ENCODE measurements at places on chromosomes 13 and 19.

DNA sequence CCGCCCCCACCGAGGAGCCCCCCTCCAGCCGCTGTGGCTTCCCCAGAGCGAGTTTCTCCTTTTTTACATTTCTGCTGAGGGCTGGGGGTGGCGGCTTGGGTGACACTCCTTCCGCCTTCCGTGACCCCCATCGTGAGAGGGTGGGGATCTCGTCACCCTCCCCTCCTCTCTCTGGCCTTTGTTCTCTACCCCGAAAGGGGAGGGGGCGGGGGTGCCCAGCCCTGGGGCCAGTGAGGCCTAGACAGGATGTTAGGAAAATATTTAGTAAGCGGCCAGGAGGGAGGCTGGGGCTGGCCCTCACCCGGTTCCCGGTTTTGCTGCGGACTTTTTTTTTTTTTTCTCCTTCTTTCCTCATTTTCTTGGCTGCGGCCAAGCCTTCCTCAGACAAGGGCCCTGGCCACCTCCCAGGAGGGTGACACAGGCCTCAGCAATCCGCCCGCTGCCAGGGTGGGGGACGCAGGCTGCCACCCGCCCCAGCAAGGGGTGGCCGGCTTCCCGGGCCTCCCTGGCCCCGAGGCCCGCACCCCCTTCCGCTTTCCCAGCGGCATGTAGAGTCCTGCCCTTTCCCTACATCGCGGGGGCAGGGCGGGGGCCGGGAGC is 3.9 kb downstream of the MIDN start:
- DNase-seq = peak; percentile 77

- DNase-seq = no peak
Observed at GRCh38 chr13:86838411-86839120, 832.6 kb upstream of the SLITRK5 start.

DNA sequence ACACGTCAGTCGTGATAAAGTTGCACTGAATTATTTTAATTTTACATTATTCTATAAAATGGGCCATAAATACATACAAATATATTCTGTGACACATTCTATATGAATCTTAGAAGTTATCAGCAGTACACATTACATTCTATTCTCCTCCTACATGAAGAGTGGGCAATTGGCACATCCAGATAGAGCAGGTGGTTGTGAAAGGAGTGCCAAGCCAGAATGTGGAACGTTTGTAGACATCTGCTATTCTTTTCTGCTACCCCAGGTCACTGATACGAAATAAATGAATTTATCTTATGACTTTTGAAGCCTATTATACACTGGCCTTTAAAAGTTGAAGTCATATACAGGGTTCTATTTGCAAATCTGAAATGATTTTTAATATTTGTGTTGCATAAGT is 373.2 kb downstream of the PCDH17 start:
- DNase-seq = no peak

DNA sequence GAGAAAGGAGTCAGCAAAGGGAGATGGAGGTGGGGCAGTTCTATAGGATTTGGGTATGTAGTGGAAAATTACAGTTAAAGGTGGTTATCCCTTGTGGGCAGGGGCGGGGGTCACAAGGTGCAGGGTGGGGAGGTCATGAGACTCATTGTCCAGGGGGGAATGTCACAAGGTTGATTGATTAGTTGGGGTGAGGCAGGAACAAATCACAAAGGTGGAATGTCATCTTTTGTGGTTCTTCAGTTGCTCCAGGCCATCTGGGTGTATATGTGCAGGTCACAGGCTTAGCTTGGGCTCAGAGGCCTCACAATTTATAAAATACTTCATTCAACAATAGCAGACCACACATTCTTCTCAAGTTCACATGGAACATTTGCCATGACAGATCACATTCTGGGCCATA is 109.6 kb downstream of the ATP11A start:
- DNase-seq = no peak

DNA sequence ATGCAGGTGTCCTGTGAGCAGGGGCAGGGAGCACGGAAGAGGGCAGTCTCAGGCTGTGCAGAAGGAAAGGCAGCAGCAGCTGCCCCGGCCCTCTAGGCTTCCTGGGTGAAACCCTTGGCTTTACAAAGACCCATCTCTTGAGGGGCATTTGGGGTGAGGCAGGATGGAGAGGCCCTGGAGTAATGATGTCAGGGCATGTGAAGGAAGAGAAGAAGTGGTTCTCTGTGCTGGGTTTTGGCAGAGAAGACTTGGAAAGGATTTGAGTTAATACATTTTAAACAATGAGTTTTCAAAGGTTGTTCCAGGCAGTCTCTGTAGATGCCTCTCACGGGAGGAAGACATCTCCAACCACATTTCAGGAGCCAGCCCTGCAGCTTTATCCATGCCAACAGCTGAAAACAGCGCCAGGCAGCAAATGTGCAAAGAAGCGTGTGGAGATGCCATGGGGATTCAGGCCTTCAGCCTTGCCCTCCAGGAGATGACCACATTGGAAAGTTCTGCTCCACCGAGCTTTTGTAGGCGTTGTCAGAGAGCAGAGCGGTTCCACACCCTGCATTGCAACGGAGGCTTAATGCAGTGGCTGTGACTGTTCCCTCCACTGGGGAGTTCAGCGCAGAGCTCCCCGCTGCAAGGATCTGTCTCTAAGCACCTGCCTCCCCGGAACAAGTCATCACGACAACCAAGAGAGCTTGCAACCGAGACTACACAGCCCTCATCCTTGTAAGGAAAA is 322.8 kb downstream of the UQCRFS1 start:
- no peak for DNase-seq

DNA sequence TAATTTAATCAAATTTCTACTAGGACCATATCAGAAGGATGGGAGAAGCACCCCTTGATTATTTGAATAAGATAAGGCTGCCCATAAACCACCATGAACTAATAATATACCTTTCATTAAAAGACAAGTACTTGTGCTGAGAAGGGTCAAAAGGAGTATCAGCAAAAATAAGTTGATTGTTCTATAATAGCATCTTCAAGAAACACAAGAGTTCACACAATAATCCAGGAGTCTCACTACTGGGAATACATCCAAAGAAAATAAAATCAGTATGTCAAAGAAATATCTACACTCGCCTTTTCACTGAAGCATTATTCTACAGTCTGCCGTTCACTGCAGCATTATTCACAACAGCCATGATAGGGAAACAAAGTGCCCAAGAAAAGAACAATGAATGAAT is 1310.1 kb upstream of the PCDH9 start:
- no peak for DNase-seq

DNA sequence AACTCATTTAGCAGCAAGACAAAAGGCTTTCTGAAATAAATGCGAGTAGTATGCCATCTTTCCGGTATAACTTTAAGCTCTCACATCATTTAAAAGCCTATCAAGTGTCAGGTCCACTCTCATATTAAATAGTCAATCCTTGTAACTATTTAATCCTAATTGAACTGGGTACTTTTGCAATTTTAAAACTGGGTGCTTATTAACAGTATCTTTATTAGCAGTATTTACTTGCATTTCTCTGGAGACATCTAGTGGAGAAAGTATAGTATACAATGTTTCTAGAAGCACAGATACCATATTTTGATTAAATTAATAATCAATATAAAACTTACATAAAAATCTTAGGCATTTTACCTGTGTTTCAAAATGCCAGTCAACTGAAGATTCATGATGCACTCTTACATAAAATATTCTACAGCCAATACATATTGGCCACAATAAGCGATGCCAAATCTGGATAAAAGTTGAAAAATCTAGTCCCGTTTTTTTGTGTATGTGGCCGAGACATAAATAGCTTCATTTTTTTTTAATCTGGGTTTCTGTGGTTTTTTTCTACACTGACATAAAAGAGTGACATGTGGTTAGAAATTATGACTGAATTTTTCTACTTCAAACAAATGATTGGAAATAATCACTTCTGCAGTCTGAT is 4.3 kb upstream of the POSTN start:
- no peak for DNase-seq

- peak; percentile 77 for DNase-seq
Observed at GRCh38 chr19:12676384-12676792, 5.3 kb downstream of the DHPS start.

DNA sequence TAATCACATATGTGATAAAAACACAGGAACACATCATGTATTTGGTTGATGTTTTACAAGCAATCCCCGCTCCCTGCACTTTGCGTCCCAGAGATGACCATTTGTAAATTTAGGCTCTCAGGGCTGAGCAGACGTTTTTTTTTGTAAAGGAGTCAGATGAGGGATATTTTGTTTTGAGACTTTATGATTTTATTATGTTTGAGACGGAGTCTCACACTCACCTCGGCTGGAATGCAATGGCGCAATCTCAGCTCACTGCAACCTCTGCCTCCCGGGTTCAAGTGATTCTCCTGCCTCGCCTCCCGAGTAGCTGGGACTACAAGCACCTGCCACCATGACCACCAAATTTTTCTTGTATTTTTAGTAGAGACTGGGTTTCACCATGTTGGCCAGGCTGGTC is 1.4 kb downstream of the TLE6 start:
- DNase-seq = no peak

GRCh38 chr19:18919900-18920214 is 342 bp downstream of the DDX49 start:
- no peak for DNase-seq
